DMS79 (cell line): ENCODE measurements at places on chromosomes 4 and X.

- no peak for DNase-seq
Measured at GRCh38 chr4:13240066-13240465, 244.1 kb downstream of the RAB28 start.

DNA sequence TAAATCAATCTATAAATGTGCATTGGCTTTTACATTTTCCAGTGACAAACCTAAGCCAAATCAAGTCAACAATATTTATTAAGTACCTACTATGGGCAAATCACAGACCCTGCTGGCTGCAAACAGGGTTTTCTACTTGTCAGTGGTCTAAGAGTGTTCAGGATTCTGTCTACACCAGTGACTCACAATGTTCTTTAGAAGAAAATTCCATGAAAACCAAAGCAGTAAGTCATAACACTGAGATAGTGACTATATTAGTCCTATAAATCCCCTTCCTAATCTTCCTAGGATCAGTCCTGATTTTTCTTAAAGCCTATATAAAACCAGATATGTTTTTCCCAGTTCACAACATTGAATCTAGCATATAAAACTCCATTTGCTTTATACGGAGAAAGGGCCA is 69.7 kb downstream of the PPP3CA start:
- no peak for DNase-seq

DNA sequence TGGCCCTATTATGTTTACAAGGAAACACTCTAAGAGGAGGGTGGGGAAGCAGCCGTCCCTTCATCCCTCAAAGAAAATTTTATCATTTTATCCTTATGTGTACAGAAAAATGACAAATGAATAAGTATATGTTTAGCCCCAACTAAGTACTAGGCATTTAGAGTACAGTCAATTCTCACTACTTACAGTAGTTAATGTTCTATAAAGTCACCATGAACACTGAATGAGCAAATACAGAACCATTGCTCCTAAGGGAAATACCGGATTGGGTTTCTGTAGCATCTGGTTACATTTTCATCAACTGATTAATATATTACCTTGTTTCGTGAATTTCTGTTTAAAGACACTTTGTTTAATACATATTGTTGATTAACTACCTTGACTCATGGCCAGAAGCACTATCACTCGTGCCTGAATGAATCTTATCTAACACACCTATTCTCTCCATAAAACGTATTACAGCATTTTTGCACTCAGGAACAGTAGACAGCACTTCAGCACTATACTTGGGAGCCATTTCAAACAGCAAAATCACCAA is 109.3 kb downstream of the ASB9 start:
- no peak for DNase-seq

GRCh38 chrX:108216919-108217571 is 125.5 kb downstream of the ATG4A start:
- no peak for DNase-seq

DNA sequence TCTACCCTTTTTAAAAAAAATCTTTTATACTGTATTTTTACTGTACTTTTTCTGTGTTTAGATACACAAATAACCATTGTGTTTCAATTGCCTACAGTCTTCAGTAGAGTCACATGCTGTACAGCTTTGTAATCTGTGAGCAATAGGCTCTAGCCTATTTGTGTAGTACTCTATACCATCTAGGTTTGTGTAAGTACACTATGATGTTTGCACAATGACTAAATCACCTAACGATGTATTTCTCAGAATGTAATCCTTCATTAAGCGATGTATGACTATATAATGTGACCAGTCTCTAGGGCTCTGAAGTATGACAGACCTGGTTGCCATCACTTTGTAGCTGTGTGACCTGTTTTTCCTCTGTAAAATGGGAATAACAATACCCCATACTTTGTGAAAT is 14.2 kb upstream of the DCAF4L1 start:
- DNase-seq = no peak

- no peak for DNase-seq
Measured at GRCh38 chr4:54433686-54434085, 204.6 kb downstream of the PDGFRA start.

GRCh38 chrX:39320165-39320564 is 518.9 kb downstream of the MID1IP1 start:
- DNase-seq = no peak

GRCh38 chr4:74632634-74633033 is 161.7 kb downstream of the BTC start:
- DNase-seq = no peak

GRCh38 chrX:107676559-107677378 is 48.5 kb downstream of the PRPS1 start:
- peak; percentile 27 for DNase-seq

- DNase-seq = no peak
Measured at GRCh38 chrX:9132036-9132638, 98.2 kb upstream of the FAM9B start.

DNA sequence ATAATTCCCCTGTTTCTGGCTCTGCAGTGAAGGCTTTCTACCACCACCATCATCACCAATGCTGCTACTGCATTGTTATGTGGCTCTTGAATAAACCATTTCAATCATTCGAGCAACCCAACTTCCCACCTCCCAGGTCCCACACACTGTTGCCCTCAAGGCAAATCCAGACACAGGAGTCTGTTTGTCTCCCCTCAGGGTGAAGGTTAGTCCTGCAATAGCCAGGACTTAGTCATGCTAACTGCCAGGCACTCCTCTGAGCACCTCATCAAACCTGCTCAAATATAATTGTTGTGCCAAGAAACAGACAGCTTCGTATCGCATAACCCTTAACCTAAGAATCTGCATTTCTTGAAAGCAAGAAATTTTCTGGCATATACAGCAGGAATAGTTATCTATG is 213.2 kb downstream of the KDR start:
- no peak for DNase-seq

GRCh38 chr4:139777757-139778156 is 112.1 kb downstream of the MGST2 start:
- no peak for DNase-seq

DNA sequence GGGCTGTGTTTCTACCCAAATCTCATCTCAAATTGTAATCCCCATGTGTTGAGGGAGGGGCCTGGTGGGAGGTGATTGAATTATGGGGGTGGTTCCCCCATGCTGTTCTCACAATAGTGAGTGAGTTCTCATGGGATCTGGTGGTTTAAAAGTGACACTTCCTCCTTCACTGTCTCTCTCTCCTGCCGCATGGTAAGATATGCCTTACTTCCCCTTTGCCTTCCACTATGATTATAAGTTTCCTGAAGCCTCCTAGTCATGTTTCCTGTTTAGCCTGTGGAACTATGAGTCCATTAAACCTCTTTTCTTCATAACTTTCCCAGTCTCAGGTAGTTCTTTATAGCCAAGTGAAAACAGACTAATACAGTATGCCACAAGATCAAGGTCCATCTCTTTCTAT is 70.0 kb upstream of the MSX1 start:
- DNase-seq = no peak

GRCh38 chrX:68684291-68684918 is 36.9 kb downstream of the STARD8 start:
- no peak for DNase-seq

DNA sequence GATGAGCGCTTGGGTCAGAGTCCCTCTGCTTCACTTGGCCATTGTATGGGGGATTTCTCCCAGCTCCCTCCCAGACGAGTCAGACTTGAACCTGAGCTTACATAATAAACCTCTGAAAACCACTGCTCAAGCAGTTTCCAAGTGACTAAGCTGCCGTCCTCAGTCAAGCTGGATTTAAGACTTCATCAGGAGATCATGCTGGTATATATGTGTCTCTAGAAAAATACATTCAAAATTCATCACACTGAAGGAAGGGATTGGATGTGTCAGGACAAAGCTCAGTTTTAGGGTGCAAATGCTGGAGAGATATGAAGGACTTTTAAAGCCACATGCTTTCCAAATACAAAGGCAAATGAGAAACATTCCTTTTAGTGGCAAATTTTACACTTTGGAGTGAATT is 114.3 kb downstream of the QDPR start:
- DNase-seq = no peak

GRCh38 chrX:121655276-121655675 is 607.9 kb downstream of the GLUD2 start:
- no peak for DNase-seq

DNA sequence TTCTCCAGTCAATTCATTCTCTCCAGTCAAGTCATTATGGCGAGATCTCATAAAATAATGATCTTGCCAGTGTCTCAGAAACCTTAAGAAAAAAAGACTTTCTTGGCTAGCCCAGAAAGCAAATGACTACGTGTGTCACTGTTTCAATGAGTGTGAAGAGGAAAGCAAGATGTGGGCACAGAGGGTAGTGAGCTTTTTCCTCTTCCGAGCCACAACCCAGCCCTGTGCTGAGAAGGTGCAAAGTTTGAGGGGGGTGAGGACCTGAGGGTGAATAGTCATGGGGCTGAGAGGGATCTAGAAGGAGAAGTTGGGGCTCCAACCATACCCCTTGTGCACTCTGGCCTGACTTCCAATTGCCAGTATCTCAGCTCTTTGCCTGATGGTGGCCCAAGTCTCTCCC is 85.6 kb upstream of the EGFL6 start:
- DNase-seq = no peak

- DNase-seq = no peak
Measured at GRCh38 chrX:138765051-138765450, 53.5 kb upstream of the FGF13 start.

DNA sequence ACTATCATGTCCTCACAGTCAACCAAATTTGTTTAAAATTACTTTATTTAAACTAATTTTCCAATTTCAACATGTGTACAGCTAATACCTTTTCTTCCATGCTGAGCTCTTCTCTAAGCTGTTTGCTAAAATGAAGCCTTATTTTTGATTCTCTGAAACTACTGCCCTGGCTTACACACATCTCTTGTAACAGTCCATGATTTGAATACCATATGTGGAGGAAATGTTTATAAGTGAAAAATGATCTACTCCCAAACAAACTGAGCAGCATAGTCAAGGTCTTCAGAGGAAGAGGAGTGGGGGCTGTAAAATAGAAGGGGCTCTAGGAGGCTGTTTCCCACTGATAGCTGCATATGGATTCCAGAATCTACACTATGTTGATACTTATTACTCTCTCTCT is 188.7 kb downstream of the ANKRD50 start:
- DNase-seq = no peak
